ENCODE measurements at places on chromosomes 12 and 14. TPM values are rescaled to one million over a fixed set of nuclear protein-coding genes. Genes with fewer than 3 reads are reported as not detected.

The EML1 gene
- total RNA-seq: 0.59 TPM

The MSRB3 gene
- not detected for total RNA-seq

- no peak for DNase-seq
- no peaks in the 10 kb centered on the region for H3K36me3 ChIP-seq
- no peaks in the 10 kb centered on the region for H3K4me1 ChIP-seq
- peaks cover 46% of the 10 kb centered on the region for H3K27me3 ChIP-seq
These were observed 46.9 kb downstream of the CYP46A1 start for GRCh38 chr14:99730876-99731546.

- H3K4me3 ChIP-seq: no peak overlapping the region
- no peaks in the 10 kb centered on the region for H3K27me3 ChIP-seq
- no peaks in the 10 kb centered on the region for H3K36me3 ChIP-seq
- H3K27ac ChIP-seq: no peak overlapping the region
These were observed 87.2 kb downstream of the ZFC3H1 start for GRCh38 chr12:71576496-71576895.

- H3K4me3 ChIP-seq: no peak overlapping the region
- no peaks in the 10 kb centered on the region for H3K4me1 ChIP-seq
- H3K27ac ChIP-seq: no peak overlapping the region
- H3K36me3 ChIP-seq: no peaks in the 10 kb centered on the region
- no peaks in the 10 kb centered on the region for H3K27me3 ChIP-seq
These were observed 11.3 kb downstream of the GARIN6 start for GRCh38 chr12:99658671-99659349.

DNA sequence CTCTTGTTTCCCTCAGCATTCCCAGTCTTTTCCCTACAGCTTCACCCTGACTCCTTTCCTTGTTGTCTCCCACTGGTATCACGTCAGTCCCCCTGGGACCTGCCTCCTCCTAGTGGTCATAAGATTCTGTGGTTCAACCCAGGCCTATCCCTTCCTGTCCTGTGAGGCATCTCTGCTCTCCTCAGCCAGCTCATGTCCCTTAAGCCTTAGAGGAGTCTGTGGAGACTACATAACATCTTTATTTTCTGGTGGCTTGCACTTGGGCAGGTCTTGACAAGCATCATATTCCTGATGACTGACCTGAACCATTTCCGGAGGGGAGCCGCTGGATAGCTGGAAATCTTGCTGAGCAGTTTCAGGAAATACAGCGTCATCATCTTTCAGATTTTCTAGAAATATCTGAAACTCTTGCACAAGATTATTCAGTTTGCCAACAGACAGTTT is 688 bp downstream of the C12orf71 start:
- no peak overlapping the region for H3K27ac ChIP-seq
- no peaks in the 10 kb centered on the region for H3K27me3 ChIP-seq
- DNase-seq: no peak
- H3K36me3 ChIP-seq: no peaks in the 10 kb centered on the region
- H3K4me3 ChIP-seq: no peak overlapping the region
- H3K4me1 ChIP-seq: no peaks in the 10 kb centered on the region

DNA sequence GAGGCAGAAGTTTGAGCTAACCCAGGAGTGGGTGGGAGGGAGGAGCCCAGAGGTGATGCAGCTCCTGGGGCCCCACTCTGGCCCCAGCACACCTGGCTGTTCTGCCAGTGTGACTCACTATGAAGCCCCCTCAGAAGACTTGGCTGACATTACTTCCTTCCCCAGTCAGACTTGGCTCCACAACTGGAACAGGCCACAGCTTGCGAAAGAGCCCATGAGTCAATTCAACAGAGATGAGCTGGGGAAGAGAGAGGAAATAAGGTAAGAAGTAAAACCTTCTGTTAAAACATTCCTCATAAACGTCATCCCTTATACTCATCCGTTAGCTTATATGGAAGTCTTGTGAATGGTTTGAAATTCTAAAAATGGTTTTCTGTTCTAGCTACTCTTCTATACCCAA is 245.9 kb downstream of the ADAMTS20 start:
- H3K27me3 ChIP-seq: no peaks in the 10 kb centered on the region
- no peak overlapping the region for H3K4me3 ChIP-seq
- no peak for DNase-seq
- no peaks in the 10 kb centered on the region for H3K36me3 ChIP-seq
- no peaks in the 10 kb centered on the region for H3K4me1 ChIP-seq

DNA sequence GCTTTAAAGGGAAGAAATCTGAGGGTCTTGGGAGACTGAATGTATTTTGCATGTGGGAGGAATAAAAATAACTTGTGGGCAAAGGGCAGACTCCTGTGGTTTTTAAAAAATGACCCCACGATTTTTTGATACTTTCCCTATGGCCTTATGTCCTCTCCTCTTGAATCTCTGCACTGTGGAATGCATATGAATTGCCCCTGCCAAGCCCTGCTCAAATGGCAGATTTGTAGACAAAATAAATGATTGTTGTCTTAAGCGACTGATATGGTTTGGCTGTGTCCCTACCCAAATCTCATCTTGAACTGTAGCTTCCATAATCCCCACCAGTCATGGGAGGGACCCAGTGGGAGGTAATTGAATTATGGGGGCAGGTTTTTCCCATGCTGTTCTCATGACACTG is 223.8 kb downstream of the DACT1 start:
- no peak overlapping the region for H3K27ac ChIP-seq
- H3K36me3 ChIP-seq: no peaks in the 10 kb centered on the region
- peaks cover 2% of the 10 kb centered on the region for H3K27me3 ChIP-seq
- DNase-seq: no peak
- H3K4me3 ChIP-seq: no peak overlapping the region

- H3K4me3 ChIP-seq: no peak overlapping the region
- no peak for DNase-seq
- no peaks in the 10 kb centered on the region for H3K36me3 ChIP-seq
- H3K4me1 ChIP-seq: no peaks in the 10 kb centered on the region
These were observed 100.2 kb downstream of the PDZRN4 start for GRCh38 chr12:41288142-41288811.

DNA sequence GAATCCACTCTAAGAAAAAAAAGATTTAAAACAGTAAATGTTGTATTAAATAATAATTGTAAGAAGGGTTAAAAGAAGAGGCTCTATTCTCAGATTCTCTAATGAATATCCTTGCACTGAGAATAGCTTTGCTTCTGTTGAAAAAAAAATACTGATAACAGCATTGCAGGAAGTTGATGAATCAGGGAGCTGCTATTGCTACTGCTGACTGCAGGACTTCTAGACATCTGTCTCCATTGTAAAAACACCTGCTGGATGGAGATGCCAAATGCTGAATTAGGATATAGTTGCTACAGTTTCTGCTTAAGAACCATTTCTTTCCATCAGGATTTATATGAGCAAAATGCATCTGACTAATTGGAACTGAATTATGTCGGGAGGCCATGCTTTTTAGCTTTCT is 50.3 kb upstream of the ANP32D start:
- no peak overlapping the region for H3K27ac ChIP-seq
- no peak for DNase-seq
- no peak overlapping the region for H3K4me3 ChIP-seq
- H3K27me3 ChIP-seq: no peaks in the 10 kb centered on the region
- no peaks in the 10 kb centered on the region for H3K36me3 ChIP-seq

Measured in CD4-positive, alpha-beta T cell (primary cell).